SK-N-SH (cell line): ENCODE measurements at places on chromosomes 4 and X. TPM values are rescaled to one million over a fixed set of nuclear protein-coding genes. Genes with fewer than 3 reads are reported as not detected.

SMR3B gene
- not detected in 2 replicates for polyA plus RNA-seq

GRCh38 chr4:56464581-56464980 is 2.8 kb upstream of the SRP72 start:
- DNase-seq = no peak

- no peak for DNase-seq
These were observed 17.1 kb upstream of the GPRIN3 start for GRCh38 chr4:89324671-89325070.

BRS3 gene
- not detected in 2 replicates for polyA plus RNA-seq

HTN3 gene
- not detected in 2 replicates for polyA plus RNA-seq

SEC31A gene
- polyA plus RNA-seq = 147 and 191 TPM in 2 replicates
